ENCODE measurements at places on chromosomes 7 and 10.

DNA sequence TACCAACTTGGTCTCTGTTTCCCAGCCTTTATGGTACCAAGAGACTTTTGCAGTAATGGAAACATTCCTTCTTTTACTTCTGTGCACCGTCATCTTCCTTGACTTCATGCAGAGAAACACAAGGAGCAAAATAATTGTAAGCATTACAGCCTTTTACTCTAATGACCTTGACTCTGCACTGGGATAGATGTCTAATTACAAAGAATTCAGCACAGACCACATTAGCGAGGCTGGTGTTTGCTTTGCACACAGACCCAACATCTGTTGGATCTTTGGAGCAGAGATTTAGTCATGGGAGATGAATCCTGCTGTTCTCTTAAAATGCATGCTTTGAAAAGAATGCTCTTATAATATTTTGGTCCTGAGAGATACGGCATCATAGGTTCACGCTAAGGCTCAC, 261.6 kb downstream of the TWIST1 start:
- peak; percentile 79 for DNase-seq

DNA sequence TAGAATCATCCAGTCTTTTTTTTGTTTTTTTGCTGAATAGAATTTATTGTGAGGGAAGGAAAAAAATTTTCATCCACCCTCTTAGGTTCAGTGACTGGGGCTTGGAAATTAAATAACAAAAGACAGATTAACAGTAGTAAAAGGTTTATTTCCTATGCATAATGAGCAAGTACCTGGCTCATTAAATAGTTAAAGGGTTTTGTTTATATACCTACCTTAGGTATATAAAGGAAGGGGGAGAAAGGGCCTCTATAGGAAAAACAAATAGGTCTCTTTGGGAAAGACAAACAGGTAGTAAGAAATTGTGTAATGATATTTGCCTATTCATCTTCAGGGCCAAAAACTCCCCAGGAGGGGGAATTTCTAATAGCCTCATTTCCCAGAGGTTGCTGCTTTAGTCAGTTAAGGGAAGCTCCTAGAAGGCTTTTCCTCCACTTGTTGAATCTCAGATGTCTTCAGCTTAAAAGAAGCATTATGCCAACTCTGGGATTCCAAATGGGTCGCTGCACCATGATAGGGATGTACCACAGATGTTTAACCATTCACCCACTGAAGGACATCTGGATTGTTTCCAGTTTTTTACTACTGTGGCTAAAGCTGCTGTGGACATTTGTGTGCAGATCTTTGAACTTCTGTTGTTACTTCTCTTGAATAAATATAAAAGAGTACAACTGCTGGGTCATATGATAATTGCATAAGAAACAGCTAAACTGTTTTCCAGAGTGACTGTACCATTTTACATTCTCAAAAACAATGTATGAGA, 11.3 kb downstream of the ACADSB start:
- DNase-seq = no peak

DNA sequence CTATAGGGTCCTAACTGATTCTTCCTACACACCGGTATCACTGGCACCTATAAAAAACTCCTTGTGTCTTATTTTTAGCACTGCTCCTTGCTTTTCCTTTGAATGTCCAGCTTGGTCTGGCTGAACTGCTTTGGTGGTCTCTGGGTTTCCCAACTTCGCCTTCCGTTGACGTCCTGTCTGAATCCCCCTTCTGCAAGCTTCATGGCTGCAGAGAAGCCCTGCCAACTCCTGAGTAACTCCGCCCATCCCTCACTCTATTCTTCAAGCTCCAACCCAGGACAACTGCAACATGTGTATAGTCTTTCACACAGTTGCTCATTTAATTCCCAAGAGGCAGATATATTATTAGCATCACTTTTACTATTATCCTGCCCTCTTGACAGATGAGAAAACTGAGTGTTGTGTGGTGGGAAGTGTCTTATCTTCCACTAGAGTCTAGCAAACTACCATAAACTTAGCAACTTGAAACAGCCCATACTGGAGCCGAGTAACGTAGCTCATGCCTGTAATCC, 40.9 kb downstream of the MTURN start:
- DNase-seq = no peak

GRCh38 chr10:1403508-1404322, 333.6 kb downstream of the ADARB2 start:
- no peak for DNase-seq

- DNase-seq = no peak
Observed at GRCh38 chr7:154686305-154686704, 316.6 kb downstream of the PAXIP1 start.

GRCh38 chr10:68501691-68502090, 25.6 kb downstream of the SLC25A16 start:
- DNase-seq = no peak

DNA sequence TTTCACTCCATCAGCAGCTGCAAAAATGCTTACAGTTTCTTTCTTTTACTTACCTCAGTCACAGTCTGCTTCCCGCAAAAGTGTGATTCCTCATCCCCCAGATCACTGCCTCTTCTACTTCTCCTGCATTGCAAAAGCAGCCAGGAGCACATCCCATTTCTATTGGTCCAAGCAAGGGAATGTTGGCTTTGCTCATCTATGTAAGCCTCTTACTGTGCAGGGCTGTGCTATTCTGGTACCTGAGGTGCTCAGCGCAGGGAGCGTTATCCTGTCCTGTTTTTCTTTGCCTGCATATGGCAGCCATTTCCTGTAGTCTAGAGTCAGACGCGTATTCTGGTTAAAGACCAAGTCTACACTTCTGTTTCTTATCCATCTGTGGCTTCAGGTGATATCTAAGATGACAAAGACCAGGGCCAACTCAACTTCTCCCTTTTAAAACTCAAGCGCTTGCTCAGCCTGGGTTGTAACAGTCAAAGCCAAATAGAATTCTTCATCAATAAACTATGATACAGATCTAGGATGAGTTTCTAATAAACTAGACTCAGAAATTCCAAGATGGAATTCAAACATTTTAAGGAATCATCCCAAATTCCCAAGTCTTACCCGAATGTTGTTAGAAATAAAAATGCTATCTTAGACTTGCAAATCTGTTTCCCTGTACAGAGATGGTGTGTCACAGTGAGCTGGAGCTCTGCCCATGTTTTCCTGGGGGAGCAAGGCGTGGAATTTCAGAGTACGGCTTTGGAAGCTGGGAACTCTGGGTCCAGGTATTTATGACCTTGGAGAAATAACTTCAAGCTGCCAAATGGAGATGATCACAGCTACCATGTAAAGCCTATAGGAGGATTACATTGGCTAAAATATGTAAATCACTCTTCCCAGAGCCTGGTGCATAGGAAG, 6.1 kb upstream of the RBM17 start:
- no peak for DNase-seq

- no peak for DNase-seq
Observed at GRCh38 chr7:28550580-28551186, 138.4 kb downstream of the CREB5 start.

DNA sequence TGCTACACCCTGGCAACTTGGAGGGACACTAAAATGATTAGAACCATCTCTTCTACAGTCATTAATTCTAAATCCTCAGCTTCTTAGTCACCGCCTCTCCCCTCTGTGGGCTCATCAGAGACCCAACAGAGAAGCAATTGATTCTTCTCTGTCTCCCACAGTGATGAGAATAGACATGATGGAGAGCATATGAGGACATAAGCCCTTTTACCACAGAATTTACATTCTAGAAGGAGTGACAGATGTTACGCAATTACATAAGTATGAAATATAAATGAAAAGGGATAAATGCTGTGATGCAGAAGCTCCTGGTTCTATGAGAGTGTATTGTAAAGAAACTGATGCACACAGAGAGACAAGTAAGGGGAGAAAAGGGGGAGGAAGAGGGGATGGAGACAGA, 18.1 kb upstream of the ABCB5 start:
- no peak for DNase-seq

DNA sequence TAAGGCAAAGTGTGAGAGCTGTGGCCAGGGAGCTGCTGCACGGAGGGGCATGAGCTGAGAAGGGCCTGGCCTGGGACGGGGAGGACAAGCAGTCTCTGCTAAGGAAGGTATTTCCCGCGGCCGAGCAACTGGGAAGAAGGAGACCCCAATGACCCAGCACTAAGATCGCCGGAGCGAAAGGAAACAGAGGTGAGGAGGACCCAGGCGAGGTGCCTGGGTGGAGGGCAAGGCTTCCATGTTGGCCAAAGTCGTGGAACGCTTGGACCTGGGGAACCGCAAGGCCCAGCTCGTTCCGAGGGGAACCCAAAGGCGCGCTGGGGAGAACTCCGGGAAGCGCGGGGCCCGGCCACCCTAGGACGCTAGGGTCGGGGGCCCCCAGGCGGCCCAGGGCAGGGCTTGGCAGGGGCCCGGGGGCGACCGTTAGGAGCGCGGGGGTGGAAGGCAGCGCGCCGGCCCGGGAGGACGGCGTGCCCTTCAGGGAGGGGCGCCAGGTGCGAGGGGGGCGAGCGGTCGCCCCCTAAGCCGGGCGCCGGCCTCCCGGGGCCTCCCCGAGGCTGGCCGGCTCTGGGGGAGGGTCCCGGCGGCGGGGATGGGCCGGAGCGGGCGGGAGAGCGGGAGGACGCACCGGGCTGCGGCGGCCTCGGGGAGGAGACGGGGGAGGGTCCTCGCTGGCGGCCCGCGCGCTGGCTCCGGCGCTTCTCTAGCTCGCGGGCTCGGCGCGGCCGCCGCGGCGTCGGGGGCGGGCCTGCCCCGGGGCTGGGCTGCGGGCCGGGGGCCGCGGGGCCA, 545 bp downstream of the GIGYF1 start:
- no peak for DNase-seq

DNA sequence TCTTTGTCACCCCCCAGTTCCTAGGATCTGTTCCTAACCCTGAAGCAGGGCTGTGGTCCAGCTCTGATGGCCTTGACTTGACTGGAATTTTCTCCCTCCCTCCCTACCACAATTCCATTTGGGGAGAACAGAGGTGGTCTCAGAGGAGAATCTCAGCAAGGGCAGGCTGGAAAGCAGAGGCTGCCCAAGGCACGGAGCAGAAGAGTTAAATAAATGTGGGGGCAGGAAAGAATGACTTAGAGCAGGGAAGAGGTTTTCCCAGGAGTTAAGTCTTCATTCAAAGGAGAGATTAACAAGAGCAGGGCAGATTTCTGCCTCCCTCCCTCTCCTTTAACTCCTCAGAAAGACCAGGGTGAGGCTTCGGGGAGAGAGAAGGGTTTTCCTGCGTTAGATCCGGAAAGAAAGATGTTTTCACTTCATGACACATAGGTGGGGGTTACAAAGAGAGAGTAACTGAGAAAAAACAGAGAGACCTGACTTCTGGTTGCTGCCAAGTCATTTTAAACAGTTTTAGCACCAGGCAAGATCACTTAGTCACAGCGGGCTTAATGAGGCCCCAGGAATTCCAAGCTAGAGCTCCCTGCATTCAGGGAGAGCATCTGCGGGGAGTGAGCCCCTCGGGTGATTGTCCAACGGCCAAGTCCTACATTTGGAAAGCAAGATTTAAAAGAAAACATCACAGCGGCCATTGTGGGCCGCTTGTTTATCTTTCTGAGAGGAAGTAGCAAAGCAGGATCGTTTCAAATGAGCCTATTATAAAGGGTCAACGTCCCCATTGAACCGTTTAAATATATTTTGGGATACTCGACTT, 78.7 kb downstream of the ARHGAP22 start:
- peak; percentile 55 for DNase-seq

DNA sequence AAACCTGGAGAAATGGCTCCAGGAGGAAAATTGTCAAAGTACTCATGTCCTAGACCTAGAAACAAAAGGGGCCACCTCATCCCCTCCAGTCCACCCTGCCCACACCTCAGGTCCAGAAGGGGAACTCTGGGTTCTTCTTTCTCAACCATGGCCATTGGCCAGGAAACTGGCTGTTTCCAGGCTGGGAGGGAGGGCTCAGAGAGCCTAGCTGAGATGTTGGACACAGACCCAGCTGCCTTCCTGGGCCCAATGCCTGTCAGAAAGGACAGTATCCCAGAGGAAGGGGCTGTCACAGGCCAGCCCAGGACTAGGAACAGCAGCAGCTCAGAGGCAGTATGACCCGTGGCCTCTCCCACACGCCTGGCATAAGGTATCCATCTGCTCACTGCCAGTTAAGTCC, 9.6 kb downstream of the GRID1 start:
- DNase-seq = no peak

- DNase-seq = no peak
Observed at GRCh38 chr10:79038104-79038840, 30.5 kb upstream of the ZMIZ1 start.

DNA sequence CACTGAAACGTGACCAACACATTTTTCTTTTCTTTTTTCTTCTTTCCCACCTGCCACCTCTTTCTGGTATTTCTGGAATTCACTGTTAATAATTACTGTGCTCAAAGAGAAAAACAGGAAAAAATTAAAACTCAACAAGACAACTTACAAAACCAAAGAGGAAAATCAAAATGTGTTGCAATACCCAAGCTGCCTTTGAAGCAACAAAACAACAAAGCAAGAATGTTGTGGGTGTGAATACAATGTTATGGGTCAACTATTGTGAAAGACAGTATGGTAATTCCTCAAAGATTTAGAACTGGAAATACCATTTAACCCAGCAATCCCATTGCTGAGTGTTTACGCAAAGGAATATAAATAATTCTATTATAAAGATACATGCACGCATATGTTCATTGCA, 415.1 kb downstream of the GFRA1 start:
- no peak for DNase-seq

DNA sequence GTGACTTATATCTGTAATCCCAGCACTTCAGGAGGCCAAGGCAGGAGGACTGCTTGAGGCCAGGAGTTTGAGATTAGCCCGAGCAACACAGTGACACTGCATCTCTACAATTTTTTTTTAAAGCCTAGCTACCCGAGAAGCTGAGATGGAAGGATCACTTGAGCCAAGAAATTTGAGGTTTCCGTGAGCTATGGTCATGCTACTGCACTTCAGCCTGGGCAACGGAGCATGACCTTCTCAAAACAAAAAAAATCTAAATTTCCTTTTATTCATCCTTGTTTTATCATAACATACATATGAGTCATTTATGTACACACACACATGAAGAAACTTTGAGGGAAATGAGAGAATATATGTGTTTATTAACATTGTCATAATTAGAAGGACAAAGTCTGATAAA, 277.5 kb upstream of the MAGI2 start:
- no peak for DNase-seq

GRCh38 chr7:107506674-107507339, 37.0 kb downstream of the GPR22 start:
- no peak for DNase-seq

DNA sequence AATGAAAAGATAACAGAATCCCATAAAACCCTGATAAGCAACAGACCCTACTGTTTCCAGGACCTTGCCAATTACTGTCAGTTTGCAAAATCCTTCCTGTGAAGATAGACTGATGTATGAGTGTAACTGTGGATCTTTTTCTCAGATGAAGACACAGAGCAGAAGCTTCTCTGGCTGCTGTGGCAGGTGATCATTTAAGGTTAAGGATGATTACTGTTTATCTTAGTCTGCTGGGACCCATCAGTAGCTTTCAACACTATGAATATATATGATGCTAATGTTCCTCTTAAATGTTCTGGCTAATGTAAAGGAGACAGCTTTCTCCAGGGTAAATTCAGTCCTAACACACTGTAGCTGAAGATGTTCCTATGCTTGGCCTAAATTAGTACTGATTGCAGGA, 56.0 kb upstream of the CTTNBP2 start:
- DNase-seq = no peak

All from brain pericyte (primary cell).